Activated T-cell treated with anti-CD3 and anti-CD28 coated beads, Interleukin-2, amount 50 U/mL, for 4 hours (primary cell): ENCODE measurements at places on chromosomes 4 and X. TPM values are rescaled to one million over a fixed set of nuclear protein-coding genes. Genes with fewer than 3 reads are reported as not detected.

DNA sequence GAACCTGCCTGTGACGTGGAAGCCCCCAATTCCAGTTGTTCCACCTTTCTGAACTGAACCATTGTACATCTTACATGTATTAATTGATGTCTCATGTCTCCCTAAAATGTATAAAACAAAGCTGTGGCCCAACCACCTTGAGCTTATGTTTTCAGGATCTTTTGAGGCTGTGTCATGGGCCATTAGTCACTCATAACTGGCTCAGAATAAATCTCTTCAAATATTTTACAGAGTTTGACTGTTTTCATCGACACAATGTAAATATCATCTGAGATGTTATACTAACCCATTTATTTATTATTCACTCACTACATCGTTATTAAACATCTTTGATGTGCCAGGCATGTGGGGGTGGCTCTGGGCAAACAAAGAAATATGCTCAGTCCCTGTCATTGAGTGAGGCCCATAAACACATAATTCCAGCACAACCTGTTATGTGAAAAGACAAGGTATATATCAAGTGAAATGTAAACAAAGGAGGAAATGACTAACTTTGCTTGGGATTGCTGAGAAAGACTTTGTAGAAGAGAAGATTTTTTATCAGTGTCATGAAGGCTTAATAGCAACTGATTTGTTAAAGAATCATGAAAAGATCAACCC lies 34.5 kb upstream of the PPM1K start:
- DNase-seq, result no peak

Gene EREG
- 0.63 TPM for total RNA-seq

Gene SGMS2
- total RNA-seq, result 0.08 TPM

Gene LDB2
- not detected for total RNA-seq

DNA sequence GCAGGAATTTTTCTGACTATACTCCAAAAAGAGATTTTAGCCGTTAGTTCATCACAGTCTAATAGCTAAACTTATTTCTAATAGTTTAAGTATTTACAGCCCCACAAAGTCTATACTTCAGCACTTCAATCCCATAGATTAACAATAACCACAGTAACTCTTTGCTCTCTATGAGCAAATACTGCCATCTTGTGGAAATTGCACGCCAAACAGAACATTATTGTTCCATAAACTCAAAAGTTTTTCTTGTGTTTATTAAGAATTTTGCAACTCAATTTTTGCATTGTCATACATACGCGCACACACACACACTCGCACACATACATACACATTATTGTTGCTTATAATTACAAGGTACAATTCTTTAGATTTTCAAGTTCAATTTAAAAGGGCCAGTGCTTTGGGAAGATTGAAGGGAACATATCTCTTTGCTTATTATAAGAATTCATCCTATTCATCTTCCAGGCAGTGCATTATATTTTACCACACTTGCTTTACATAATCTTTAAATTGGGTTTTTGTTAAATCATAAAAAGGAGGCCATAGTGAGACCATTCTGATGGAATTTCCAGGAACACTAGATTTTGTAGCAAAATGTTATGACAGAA lies 63.8 kb upstream of the ATOH1 start:
- no peak for DNase-seq

GRCh38 chrX:24619647-24620046 lies 27.5 kb downstream of the PCYT1B start:
- no peak for DNase-seq

DNA sequence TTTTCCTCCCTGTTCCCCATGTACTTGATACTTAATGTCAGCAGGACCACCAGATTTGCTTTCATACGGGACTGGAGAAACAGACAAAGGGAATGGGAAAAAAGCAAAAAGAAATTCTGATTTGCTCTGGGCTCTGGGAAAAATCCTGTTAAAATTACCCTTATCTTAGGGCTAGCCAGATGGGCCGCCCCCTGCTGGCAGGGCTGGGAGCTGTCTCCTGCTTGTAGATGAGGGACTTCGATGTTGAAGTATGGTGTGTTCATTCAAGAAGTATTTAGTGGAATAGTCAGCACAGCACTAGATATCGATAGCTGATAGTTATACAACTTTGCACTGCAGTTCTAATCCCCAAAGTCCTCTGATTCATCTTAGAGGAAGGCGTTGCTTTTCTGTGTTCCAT lies 45.8 kb downstream of the BCORL1 start:
- DNase-seq, result peak; percentile 45

GRCh38 chr4:149145803-149146202 lies 669.8 kb downstream of the IQCM start:
- no peak for DNase-seq

- DNase-seq, result no peak
Observed at GRCh38 chr4:56959100-56959499, 18.3 kb downstream of the NOA1 start.
